Karpas-422 (cell line): ENCODE measurements at places on chromosomes 13 and 19.

DNA sequence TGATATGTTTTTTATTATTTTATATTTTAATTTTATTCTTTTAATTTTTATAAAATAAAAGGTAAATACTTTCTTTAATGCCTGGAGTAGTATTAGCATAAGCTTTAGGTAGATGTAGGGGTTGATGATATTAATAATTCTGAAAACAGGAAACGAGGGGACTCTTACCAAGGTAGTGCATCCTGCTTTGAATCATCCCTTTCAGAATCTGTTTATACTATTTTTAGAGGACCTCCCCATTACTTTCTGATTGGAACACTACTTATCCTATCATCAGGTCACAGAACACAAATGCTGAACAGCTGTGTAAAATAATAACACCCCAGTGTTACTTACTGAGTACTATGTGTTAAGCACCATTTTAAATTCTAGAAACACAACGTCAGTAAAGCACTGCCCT lies 27.3 kb downstream of the COG6 start:
- no peak for DNase-seq

DNA sequence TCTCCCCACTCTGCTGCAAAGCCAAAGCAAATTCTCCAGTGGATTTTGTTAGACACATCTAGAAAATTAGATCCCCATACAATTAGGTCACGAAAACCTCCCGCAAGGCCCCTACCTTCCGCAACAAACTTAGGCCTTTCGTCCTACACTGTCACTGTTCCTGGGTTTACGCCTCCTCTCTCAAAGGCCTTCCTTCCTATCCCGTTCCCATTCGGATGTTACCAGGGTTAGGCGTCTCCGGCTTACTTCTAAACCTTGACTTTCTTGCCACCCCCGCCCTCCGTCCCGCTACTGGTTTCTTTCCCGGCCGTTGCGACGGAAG lies 754 bp downstream of the RNF6 start:
- no peak for DNase-seq

- DNase-seq = no peak
Observed at GRCh38 chr13:30665638-30666037, 47.9 kb downstream of the USPL1 start.

- no peak for DNase-seq
Observed at GRCh38 chr13:69980799-69981198, 126.8 kb upstream of the ATXN8OS start.

- no peak for DNase-seq
Observed at GRCh38 chr13:110431425-110432294, 124.6 kb downstream of the COL4A2 start.

DNA sequence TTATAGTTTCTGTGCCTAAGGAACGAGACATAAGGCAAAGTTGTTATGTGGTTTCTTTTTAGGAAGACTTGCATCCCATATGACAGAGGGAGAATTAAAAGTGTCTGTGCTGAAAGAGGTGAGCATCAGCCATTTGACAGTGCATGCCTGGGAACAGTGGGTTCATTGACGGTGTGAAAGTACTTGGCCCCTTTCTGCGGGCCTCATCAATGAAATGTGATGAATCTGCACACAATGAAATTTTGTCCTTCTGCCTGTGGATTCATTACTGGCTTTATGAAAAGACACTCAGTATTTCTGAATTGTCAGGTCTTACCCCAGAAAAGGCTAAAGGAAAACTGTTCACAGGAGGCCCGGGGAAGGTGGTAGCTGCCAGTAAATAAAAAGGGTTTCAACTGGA lies 295.8 kb downstream of the FOXO1 start:
- no peak for DNase-seq

DNA sequence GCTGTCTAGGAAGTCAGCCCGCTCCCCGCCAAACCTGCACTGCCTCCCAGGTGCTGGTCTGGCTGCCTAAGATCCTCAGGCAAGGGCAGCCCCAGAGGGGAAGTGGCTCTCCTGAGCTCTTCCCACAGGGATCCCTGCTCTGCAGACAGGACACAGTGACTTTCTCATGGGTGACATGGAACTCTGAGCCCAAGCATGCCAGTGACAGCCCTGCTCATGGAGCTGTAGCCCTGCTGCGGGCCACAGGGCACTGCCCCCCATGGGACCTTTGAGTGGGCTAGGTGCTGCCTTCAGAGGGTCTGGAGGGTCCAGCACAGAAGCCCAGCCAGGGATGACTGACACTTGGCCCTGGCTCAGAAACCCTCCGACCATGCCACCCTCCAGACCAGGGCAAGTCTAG lies 109.1 kb downstream of the TUBA3C start:
- DNase-seq = no peak
